G401 (cell line): ENCODE measurements at places on chromosomes 16 and 17. TPM values are rescaled to one million over a fixed set of nuclear protein-coding genes. Genes with fewer than 3 reads are reported as not detected.

DNA sequence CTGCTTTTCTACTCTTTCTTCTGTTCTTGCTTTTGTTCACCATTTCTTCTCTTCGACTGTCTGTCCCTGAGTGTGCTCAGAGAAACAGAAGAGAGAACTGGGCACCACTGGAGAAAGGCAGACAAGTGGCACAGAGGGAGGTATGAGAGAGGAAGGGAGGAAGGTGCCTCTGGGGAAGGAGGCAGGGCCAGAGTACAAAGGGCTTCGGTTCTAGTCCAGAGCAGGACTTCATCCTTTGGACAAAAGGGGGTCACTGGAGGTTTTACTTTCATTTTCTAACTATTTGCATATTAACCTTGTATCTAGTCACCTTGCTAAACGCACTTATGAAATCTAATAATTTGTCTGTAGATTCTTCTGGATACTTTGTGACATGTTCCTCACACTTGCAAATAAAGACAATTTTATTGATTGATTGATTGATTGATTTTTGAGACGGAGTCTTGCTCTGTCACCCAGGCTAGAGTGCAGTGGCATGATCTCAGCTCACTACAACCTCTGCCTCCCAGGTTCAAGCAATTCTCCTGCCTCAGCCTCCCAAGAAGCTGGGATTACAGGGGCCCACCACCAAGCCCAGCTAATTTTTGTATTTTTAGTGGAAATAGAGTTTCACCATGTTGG is 13.5 kb downstream of the ITGB4 start:
- no peak for DNase-seq

DNA sequence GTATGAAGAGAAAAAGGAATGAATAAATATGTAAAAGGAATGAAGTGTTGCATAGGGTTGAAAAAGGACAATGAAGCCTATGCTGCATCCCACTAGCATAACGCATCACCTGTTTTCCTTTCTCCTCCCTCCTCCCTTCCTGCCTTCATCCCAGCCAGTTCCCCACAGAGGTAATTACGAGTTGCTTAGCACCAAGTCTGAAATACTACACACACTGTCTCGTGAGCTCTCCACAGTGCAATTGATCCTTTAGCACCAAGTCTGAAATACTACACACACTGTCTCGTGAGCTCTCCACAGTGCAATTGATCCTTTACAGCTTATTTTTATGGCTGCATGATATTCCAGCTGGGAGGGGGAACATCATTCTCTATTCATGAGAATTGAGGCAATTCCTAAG is 1.1 kb upstream of the DRC7 start:
- DNase-seq: no peak

DNA sequence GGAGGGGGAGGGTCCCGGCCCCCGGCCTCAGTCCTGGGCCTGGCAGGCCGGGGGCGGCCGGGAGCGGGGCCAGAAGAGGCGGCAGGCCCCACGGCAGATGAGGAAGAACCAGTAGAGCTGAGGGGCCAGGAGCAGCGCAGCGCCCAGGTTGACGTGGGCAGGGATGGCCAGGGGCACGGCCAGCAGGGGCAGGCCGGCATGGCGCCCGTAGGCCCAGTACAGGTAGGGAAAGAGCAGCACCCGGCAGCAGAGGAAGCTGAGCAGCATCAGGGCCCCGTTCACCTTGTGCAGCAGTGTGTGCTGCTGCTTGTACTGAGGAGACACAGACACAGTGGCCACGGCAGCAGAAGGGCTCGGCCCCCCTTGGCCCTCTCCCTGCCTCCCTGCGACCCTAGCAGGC is 2.2 kb downstream of the C16orf92 start:
- no peak for DNase-seq

GRCh38 chr16:66406534-66407221 is 20.4 kb upstream of the BEAN1 start:
- peak; percentile 88 for DNase-seq

GRCh38 chr16:20359997-20360396 is 7.5 kb upstream of the UMOD start:
- DNase-seq: no peak

DNA sequence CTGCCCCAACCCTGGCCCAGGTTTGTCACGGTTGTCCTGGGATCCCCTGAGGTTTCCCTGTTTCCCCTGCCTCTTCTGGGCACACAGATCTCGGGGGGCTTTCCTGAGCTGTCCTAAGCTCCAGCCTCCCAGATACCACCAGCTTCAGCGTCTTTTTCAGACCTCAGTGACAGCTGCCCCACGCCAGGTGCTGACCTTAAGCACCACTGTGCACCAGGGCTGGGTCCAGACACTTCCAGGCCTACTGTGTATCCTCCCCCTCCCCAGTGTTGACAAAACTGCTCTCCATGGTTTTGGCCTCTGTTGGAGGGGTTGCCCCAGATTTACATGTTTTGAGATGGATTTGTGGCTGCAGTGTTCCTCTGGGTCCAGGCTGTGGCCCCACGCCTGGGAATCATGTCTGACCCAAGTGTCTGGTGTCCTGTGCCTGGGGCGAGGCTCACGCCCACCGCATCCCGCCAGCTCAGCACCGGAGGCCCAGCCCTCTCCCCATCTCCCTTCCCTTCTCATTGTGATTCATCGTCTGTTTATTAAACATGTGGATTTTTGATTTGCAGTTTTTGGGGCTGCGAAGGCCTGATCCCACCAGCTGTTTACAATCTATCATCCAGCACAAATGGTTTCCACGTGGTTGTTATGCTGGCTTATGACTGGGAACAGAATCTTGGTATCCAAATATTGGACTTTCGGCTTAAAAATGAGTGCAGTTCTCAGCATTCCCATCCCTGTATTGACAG is 82.1 kb downstream of the METRNL start:
- DNase-seq: no peak

The SLC6A2 gene
- total RNA-seq: not detected in 2 replicates

GRCh38 chr17:9336817-9337216 is 238.8 kb downstream of the STX8 start:
- DNase-seq: no peak

The KRT16 gene
- total RNA-seq: not detected in 2 replicates

The NOD2 gene
- total RNA-seq: not detected in 2 replicates

DNA sequence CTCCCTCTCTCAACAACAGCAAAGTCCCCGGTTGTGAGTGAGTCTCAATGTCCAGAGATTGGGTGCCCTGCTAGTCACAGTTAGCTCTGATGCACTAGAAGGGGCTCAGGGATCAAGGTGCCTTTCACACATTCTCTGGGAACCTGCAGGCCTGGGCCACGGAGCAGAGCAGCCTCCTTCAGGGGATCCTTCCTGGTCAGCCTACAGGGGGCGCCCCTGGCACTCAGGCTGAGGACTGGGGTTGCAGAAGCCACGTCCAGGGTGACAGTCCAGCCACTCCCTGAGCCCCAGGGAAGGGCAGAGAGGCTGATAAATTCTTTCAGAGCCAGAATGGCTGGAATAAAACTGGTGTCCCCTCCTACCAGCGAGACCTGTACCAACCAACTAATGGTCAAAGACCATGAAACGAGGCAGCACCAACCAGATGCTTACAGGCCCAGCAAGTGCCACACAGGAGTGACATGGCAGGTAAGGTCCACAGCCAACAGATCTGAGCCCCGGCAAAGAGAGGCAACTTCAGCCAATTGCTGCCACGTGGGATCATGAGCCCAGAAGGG is 43.5 kb downstream of the ST3GAL2 start:
- no peak for DNase-seq

GRCh38 chr17:18371455-18371854 is 6.1 kb upstream of the EVPLL start:
- no peak for DNase-seq

- DNase-seq: no peak
These were observed 17.1 kb downstream of the ITGB4 start for GRCh38 chr17:75738218-75738802.

The CPNE7 gene
- total RNA-seq: 5.1 and 17.0 TPM in 2 replicates

DNA sequence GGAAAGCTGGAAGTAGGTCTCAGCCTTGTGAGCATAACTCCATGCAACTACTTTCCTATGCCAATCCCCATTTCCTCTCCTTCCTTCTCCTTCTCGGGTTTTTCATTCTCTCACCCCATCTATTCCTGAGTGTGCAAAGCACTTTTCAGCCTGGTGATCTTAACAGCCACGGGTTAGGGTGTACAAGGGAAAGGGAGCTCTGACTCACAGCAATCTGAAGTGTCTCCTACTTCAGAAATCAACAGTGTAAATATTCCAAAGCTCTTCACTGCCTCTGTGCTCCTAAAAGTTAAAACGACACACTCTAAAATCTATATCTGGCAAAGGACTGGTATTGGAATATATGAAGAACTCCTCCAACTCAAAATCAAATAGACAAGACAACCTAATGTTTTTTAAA is 268.0 kb upstream of the IRX3 start:
- no peak for DNase-seq

GRCh38 chr16:58346831-58347371 is 45.4 kb upstream of the GINS3 start:
- peak; percentile 96 for DNase-seq

DNA sequence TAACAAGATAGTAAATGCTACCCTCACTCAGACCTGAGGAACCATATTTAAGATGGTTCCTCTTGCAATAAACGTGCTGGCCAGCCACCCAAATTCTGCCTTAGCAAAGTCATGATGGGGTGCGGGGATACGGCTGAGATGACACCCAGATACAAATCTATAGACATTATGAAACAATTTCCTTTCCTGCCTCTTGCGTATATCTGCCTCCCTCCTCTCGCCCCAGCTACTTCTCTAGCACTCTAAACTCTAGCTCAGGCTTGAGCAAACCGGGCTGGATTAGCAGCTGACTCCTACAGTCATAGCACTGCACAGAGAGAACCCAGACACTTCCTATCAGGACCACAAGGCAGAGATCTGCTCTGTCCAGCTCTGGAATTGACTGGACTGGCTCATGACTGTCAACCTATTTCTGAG is 22.3 kb downstream of the CD300LF start:
- no peak for DNase-seq

DNA sequence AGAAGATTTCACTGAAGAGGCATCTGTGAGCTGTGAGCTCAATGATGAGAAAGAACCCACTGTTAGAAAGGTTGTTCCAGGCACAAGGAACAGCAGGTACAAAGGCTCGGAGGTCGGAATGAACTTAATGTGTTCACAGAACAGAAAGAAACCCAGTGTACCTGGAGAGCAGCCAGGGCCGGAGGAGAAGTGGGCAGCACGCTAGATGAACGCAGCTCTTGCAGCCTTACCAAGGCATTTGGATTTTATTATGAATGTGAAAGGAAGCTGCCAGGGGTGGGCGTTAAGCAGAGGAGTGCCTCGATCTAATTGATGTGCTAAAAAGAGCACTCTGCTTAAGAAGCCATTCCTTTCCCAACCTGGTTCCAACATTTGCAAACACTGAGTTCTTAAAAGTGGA is 19.0 kb downstream of the EEF2K start:
- DNase-seq: peak; percentile 32

DNA sequence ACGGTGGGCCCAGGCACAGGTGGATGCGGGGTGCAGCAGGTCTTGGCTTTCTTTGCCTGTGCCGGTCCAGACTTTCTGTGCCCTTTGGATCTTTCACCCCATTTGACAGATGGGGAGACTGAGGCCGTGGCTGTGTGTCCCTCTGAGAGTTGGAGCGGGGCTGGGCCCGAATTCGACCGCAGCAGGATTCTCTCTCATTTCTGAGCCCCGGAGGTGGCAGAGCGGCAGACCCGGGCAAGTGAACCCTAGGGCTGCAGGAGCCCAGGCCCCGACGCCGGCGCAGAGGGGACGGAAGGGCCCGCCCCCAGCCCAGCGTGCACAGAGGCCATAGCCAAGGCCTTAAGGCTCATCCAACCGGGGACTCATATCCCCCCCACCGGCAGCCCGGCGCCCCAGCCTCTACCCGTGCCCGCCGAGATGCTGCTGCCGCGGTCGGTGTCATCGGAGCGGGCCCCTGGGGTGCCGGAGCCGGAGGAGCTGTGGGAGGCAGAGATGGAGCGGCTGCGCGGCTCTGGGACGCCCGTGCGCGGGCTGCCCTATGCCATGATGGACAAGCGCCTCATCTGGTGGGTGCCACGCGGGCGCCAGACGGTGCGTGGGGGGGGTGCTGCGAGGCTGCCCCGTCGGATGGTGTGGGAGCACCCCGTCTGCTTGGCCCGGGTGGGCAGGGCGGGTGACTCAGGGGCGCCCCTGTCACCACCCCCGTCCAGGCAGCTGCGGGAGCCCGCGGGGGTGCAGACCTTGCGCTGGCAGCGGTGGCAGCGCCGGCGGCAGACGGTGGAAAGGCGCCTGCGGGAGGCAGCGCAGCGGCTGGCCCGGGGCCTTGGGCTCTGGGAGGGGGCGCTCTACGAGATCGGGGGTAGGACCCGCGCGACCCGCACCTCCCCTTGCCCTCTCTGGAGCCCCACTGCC is 857 bp downstream of the TMC8 start:
- DNase-seq: no peak

- no peak for DNase-seq
These were observed 37.2 kb downstream of the HAPSTR1 start for GRCh38 chr16:9128346-9129342.

The NDUFAB1 gene
- total RNA-seq: 117 and 147 TPM in 2 replicates

The MFSD6L gene
- total RNA-seq: not detected in 2 replicates

DNA sequence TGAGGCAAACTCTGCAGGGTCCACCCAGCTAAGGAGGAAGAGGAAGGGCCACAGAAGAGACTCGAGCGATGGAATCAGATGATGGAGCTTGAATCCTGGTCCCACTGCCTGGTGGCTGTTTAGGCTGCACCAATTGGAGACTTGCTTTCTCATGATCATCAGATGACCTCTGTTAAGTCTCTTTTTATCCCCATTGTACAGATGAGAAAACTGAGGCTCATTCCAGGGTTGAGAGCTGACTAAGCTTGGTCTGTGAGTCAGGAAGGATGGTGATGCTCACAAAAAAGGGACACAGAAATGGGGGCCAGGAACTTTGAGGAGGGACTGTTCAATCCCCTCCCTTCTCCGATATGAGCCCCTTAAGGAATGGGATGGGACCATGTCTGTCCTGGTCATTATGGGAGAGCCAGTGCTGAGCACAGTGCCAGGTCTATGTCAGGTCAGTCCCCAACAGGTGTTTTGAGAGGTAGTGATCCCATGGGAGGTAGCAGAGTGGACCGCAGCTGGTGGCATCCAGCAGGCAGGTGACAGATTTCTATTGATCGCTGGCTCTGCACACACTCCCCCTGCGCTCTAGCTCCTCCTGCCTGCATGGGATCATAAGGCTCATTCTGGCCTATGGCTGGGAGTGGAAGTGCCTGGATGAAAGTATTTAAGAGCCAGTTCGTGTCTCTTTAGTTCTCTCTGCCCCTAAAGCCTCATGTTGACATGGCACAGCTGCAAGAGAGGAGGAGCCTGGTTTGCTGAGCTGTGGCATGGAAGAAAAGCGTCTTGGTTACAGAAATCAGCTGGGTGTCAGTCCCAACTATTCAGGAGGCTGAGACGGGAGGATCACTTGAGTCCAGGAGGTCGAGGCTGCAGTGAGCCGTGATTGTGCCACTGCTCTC is 27.2 kb downstream of the SNX20 start:
- no peak for DNase-seq

DNA sequence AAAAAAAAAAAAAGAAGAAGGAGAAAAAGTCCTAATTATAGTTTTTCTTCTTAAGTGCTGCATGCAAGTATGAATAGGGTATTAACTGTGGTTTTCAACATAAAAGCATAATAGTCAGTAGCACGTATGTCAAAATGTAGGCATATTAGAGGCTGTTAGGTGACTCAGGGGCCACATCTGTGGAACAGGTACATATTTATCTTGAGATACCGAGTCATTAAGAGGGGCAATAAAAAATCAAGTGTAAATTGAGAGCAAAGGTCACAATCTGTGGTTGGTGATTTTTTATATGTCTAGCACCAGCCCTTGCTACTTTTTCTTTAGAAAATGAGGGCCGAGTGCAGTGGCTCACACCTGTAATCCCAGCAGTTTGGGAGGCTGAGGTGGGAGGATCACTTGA is 1113.8 kb upstream of the RBFOX1 start:
- DNase-seq: no peak

The KRT13 gene
- not detected in 2 replicates for total RNA-seq

The CCL7 gene
- not detected in 2 replicates for total RNA-seq
